NCI-H187 (cell line): ENCODE measurements at places on chromosomes 12 and 14.
A peak's percentile ranks its signal among the peaks of the same experiment; 100 is the strongest.

- no peak for DNase-seq
These were observed 92.8 kb downstream of the NINJ2 start for GRCh38 chr12:570435-570920.

DNA sequence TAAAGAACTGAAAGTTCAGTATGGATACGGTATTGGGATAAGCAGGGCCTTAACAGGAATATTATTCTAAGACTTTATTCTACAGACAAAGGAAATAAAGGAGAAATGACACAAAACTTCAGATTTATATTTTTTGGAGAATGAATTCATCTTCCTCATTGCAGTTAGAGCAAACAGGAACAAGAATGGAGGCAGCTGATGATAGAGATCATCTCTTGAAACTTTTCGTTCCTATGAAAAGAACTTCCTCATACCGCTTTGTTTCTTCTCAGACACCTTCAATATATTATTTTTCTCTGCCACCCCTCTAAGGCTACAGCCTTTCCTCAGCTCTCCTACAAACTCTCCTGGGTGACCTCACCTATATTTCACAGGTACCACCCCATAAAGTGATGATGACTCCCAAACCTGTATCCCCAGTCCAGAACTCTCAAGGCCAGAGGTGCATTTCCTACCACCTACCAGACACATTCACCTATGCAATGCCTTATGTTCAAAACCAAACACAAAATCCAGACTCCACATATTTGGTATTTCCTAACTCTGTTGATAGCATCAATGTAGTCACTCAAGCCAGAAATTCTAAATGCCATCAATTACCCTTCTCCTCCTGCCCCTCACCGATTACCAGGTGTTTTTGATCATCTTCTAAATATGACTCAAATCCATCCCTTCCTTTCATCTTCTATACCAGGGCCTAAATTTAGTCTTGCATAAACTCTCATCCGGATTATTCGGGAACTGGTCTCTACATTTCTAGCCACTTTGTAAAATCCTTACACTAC is 7.4 kb downstream of the MAP4K5 start:
- no peak for DNase-seq

GRCh38 chr12:24230061-24230701 is 280.7 kb upstream of the SOX5 start:
- DNase-seq: no peak

GRCh38 chr14:52724360-52724644 is 5.7 kb upstream of the STYX start:
- DNase-seq: no peak

DNA sequence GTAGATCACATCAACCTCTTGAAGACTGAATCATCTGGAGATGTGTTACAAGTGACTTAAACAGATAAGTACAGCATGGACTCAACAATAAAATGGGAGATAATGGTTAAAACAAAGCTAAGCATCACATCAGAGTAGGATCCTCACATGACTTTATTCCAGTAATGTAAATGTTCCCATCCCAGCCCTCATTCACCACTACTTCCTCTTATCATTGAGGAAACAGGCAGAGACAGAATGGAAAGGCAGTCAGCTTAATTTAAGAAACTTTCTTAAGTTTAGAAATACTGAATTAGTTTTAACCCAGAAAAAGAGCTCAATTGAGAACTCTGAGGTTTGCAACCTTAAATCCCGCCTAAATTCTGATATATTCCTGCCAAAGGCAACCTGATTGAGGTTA is 1.2 kb upstream of the ALG10 start:
- no peak for DNase-seq

- no peak for DNase-seq
These were observed 417.0 kb downstream of the DPF3 start for GRCh38 chr14:72476657-72477499.

DNA sequence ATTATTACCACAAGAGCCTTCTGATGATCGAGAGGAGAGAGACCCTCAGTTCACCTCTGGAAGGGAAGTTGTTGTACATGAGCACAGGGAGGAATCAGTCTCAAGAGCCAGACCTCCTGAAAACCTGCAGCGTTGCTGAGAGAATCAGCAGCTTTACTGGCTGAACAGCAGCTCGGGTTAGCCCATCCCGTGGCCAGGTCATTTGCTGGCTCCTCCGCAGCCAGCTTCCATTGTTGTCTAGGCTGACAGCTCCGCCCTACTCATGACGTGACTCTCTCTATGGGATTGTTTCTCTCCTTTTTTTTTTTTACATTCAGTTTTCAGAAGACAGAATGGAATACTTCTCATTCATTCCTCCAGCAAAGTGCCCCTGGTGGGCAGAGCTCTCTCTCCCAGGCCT is 69.9 kb downstream of the TGFB3 start:
- no peak for DNase-seq

DNA sequence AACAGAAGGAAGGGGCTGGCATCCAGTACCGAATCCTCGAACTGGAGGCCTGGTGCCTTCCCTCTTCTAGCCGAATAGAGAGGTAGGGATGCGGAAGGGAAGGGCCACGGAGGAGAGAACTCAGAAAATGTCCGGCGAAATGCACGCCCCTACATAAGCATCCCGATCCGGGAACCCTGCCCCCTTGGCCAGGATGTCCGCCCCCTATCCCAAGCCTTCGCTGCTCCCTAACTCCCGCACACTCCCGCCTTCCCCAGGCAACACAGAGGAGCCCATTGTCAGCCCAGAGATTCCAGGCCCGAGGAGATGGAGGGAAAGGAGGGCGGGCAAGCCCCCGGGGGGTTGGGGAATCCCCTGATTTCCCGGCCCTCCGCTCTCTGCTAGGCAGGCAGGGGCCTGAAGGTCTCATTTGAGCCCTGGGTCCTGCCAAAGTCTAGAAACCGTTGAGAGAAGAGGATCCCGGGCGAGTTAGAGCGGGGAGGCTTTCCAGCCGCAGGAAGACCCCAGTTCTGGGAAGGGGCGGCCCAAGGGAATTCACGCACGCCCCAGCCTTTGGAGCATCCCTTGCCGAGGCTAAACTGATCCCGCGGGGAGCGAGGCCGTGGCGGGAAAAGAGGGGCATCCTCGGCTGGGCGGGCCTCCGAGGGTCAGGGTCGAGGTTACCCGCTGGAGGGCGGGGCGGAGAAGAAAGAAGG is 569 bp upstream of the ARHGEF40 start:
- no peak for DNase-seq

DNA sequence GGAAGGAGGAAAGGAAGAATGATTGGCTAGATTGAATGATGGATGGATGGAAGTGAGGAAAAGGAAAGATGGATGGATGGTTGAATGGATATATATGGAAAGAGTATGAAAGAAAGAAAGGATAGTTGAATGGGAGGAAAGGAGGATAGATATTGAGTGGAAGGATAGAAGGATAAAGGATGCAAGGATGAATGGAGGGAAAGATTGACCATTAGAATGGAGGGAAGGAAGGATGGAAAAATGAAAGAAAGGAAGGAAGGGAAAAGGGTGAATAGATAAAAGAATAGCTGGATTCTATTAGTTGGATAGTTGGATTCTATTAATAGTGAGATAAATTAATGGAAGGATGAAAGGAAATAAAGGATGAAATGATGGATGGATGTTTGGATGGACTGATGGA is 105.9 kb downstream of the CALM1 start:
- no peak for DNase-seq

- no peak for DNase-seq
These were observed 20.4 kb downstream of the CCDC88C start for GRCh38 chr14:91396959-91397815.

GRCh38 chr12:131683266-131684014 is 27.4 kb upstream of the SFSWAP start:
- DNase-seq: no peak

GRCh38 chr14:65804439-65805112 is 392.0 kb downstream of the FUT8 start:
- no peak for DNase-seq

DNA sequence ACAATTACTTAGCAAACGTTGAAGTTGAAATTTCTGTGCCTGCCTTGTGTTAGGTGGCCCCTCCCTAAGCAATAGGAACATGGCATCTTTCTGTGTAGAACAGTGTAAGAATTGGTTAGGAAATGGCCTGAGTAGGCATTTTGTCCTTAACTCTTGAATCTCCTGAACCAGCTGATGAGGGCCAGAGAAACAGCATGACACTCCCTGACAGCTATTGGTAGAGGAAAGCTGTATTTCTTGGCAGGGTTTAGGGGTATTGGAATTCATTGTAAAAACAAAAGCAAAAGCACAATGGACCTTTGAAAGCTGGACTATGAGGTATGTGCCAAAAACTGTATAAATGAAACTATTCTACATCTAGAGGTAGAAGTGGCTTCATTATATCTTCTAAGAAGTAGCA is 40.6 kb upstream of the LRTM2 start:
- DNase-seq: no peak

DNA sequence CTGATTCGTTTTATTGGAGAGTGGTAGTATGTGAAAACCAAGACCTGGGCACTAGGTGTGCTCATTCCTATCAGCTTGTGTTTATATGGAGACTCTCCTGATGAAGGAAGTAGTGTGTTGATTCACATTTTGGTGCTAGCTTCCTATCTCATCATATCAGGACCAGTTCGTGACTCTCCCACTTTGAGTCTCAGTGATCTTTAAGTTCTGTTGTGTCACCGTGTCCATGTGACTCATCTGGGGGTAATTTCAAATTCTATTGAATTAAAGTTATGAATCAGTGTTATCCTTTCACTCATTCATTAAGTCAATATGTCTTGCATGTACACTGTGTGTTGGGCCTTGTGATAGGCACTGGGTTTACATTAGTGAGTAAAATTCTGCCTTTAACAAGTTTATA is 180.2 kb downstream of the CACNA1C start:
- DNase-seq: no peak

DNA sequence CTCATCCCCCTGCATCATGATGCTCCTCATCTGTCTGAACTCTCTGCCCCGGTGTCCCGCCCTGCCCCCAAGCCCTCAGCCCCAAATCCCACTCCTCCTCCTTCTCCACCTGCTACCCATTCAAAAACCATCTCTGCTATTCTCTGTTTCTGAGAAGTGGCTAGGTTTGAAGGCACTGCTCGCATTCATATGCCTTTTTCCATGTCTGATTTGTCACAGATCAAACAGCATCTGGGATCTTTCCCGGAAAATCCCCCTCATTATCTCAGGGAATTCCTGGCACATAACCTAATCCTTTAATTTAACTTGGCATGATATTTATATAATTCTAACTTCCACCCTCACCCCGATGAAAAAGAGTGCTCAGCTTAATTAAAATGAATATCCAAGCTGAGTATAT is 3.3 kb upstream of the ADAM20 start:
- no peak for DNase-seq

DNA sequence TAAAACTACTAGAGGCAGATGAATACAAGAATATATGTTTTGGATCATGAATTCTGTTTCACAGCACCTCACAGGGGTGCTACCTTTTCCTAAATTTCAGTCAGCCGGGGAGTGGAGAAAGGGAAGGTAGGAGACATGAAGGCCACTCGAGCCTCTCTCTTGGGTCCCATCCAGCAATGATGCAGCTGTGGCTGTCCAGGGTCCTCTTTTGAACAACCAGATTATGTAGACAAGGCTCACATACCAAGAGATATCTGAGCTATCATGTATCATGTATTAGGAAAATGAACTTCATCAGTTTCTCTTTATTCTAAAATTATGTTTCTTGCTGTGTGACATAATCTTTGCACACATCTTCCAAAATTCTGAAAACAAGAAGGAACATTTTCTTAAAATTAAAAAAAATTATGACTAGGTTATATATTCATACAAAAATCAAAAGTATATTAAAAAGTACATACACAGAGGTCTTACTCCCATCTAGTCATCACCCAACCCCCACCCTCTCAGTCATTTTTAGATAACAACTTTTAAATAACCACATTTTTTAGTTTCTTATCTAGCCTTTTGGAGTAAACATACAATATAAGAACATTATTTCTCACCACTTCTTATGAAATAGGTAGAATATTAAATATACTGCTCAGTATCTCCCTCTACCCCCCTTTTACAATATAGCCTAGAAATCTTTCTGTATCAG is 88.7 kb downstream of the ACADS start:
- DNase-seq: no peak

- DNase-seq: peak; percentile 48
These were observed 53.0 kb downstream of the SMUG1 start for GRCh38 chr12:54135621-54136350.
